ENCODE measurements at places on chromosomes 2 and 18. TPM values are rescaled to one million over a fixed set of nuclear protein-coding genes. Genes with fewer than 3 reads are reported as not detected.

Gene AGXT
- not detected for total RNA-seq

Gene MERTK
- total RNA-seq = 2.6 TPM

Gene CNDP1
- not detected for total RNA-seq

Gene IL36RN
- total RNA-seq = not detected

Gene C2orf81
- total RNA-seq = 8.3 TPM

Gene G6PC2
- total RNA-seq = not detected
